ENCODE measurements at places on chromosomes 3 and 15.
A peak's percentile ranks its signal among the peaks of the same experiment; 100 is the strongest.

GRCh38 chr3:13514639-13515435, 34.1 kb upstream of the FBLN2 start:
- no peak for DNase-seq

DNA sequence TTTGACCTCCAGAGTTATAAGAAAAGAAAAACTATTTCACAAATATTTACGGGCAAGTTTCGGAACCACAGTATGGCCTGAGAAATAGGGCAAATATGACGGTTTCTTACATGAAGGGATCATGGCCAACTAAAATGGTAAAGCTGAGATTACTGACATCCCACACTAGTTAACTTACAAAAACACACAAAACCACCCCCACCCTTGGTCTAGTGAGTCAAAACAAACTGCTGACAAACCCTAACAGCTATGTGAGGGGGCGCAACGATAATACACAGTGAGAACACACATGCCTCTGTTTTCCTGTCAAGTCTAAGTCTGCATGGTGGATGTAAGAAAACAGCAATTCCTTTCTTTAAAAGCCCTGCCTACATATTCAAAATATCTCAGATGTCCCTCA, 32.3 kb downstream of the CBLB start:
- peak; percentile 80 for DNase-seq

GRCh38 chr15:62648954-62649353, 393.6 kb upstream of the TPM1 start:
- peak; percentile 31 for DNase-seq

GRCh38 chr3:156816091-156816793, 9.9 kb upstream of the LEKR1 start:
- peak; percentile 57 for DNase-seq

DNA sequence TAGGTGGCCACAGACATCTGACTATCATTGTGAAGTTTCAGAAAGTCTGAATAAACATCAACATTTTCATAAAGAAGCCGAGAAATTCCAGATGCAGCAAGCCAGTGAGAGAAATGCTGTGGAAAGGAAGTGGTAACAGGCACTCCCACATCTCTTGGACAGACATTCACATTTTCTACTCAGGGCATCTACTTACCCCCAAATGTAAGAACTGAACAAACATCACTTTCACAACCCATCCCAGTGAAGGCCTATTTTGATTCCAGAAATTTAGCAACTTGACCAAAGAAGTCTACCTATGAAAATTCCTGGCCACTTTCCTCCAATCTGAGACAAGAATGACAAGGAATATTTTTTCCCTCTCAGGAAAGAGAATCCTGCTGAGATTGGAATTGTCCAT, 224.8 kb upstream of the DCBLD2 start:
- peak; percentile 77 for DNase-seq

GRCh38 chr3:182617500-182617899, 175.8 kb upstream of the ATP11B start:
- no peak for DNase-seq

DNA sequence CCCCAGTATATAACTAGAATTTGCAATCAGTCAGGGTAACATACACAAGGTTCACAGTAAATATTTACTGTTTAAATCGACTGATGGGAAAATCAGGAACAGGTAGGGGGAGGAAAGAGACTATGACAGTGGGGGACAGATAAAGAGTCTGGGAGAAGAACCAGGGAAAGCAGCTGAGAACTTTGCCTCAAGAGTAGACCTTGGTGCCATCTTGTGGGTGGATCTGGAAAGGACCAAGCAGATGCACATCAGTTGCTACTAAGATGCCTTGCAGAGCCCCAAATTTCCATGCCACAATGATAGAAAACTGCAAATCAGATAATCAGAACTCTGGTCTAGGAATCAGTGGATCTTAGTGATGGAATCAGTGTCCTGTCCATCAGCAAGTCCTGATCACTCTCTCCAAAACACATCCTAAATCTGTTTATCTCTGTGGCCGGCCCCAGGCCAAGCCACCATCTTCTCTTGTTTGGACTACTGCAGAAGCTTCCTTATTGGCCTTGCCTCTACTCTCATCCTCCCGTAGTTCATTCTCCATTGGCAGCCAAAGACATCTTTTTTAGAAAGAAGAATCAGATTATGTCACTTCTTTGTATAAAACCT, 62.7 kb downstream of the PDE8A start:
- DNase-seq = peak; percentile 85

DNA sequence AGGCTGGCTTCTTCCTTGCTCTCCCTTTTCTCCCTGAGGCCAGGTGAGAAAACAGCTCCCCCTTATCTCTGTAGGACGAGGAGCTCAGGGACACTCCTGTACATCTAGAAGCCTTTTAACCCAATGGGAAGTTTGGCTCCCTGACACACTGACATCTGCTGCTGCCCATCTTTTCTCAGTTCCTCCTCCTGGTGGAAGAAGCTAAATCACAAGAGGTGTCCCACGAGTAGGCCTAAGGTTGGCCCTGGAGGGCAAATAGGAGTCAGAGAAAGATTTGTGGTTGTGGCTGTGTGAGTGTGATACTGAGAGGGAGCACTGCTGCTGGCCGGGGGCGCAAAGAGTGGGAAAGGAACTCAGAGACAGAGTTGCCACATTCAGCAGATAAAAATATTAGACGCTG, 49.5 kb downstream of the ARHGAP31 start:
- DNase-seq = no peak

- DNase-seq = peak; percentile 60
These were observed 1.7 kb upstream of the PLA2G4F start for GRCh38 chr15:42157981-42158765.

DNA sequence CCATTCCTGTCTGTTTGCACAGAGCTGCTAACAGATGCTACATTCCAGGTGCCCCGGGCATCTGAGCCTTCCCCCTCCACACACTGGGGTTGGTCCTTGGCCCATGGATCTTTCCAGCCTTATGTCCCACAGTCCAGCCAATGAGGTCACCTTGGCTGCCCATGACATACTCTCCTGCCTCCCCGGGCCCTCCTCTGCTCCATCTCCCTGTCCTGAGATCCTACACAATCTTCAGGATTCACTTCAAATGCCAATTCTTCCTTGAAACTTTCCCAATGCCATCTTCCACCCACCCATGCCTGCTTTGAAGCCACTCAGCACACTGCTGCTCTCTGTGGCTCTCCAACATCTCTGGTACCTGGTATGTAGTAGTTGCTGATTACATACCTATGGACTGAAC, 4.3 kb downstream of the CHRNA3 start:
- no peak for DNase-seq

- DNase-seq = no peak
These were observed 80.1 kb downstream of the SRGAP3 start for GRCh38 chr3:9169326-9169725.

- DNase-seq = no peak
These were observed 93.3 kb upstream of the BLM start for GRCh38 chr15:90623854-90624253.

- DNase-seq = peak; percentile 97
These were observed 186.5 kb upstream of the GAP43 start for GRCh38 chr3:115436767-115437301.

DNA sequence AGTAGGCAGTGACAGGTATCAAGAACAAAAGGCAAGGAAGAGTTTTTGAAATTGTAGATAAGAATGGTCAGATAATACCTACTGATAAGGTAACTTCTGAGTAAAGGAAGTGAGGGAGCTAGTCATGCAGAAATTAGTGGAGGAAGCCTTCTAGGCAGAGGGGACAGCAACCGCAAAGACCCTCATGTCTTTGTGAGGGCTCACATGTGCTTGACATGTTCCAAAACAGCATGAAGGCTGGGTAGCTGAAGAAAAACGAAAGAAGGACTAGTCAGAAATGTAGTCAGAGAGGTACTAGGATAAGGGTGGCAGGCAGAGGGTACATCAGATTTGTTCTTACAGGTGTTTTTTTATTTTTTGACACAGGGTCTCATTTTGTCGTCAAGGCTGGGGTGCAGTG, 5.3 kb downstream of the SIN3A start:
- no peak for DNase-seq

GRCh38 chr15:70856884-70857561, 3.1 kb upstream of the LARP6 start:
- DNase-seq = peak; percentile 99

DNA sequence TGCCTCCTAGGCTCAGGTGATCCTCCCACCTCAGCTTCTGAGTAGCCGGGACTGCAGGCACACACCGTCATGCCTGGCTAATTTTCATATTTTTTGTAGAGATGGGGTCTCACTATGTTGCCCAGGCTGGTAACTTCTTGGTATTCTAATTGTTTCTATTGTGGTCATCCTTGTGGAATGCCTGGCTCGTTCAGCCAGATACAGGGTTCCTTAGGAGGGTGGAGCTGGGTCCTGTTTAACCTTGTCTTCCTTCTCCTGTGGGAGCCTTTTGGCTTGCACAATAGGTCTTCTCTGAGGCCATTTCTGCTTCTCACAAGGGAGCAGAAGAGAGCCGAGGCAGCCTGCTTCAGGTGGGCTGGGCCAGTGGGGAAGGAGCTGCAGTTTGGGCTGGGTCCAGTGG, 15.7 kb downstream of the PLEKHO2 start:
- DNase-seq = peak; percentile 86

DNA sequence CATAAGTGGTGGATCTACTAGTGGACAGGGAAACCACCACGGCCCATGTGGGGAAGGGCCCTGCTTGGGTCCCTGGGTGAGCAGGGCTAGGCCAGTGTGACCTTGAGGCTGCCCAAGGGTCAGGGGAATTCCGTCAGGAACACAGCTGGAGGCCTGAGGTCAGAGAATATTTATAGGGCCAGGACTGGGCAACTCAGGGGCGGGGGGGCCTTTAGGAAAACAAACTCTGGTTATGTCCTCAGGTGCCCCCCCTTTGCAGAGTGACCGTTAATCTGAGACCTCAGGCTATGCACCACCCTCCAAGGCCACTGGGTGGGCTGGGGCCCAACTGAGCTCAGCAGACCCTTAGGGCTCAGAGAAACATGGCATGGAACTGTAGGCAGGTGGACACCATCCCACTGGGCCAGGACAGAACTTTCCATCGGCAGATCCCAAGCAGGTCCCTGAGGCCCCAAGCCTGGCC, 2.5 kb downstream of the TWF2 start:
- no peak for DNase-seq

GRCh38 chr3:16504242-16504641, 9.3 kb downstream of the RFTN1 start:
- no peak for DNase-seq

GRCh38 chr3:112302881-112303763, 9.1 kb upstream of the SLC9C1 start:
- peak; percentile 31 for DNase-seq

- DNase-seq = no peak
These were observed 129.6 kb upstream of the AGBL1 start for GRCh38 chr15:85950101-85950500.

GRCh38 chr3:124467980-124468902, 262.0 kb upstream of the UMPS start:
- peak; percentile 48 for DNase-seq

GRCh38 chr3:52259035-52259434, 13.5 kb downstream of the PPM1M start:
- DNase-seq = peak; percentile 53

- DNase-seq = no peak
These were observed 125.4 kb downstream of the TP63 start for GRCh38 chr3:189756582-189757078.

GRCh38 chr15:45863881-45864580, 229.2 kb downstream of the SQOR start:
- DNase-seq = no peak

Measured in fibroblast of pulmonary artery (primary cell).